ENCODE measurements at places on chromosomes 6 and 20. TPM values are rescaled to one million over a fixed set of nuclear protein-coding genes. Genes with fewer than 3 reads are reported as not detected.

The GABRR1 gene
- total RNA-seq, result not detected

The RWDD2A gene
- total RNA-seq, result 1.6 TPM

The HLA-DRB5 gene
- total RNA-seq, result not detected

The PLA2G7 gene
- not detected for total RNA-seq

The SUMO4 gene
- total RNA-seq, result not detected

The RAB22A gene
- total RNA-seq, result 14.2 TPM

All from MG63 (cell line).